Smooth muscle cell of bladder (primary cell): ENCODE measurements at places on chromosomes 6 and 20. TPM values are rescaled to one million over a fixed set of nuclear protein-coding genes. Genes with fewer than 3 reads are reported as not detected.

TREML2 gene
- total RNA-seq = not detected in 2 replicates

RPS6KA2 gene
- total RNA-seq = 61.8 and 109 TPM in 2 replicates

OR12D3 gene
- total RNA-seq = not detected in 2 replicates

OXT gene
- 0.18 and 0.28 TPM in 2 replicates for total RNA-seq

WFDC10B gene
- 0.14 TPM in 1 of 2 replicates, not detected in the other for total RNA-seq

HLA-DOA gene
- under 0.01 TPM in 1 of 2 replicates, not detected in the other for total RNA-seq

ADGRF5 gene
- 0.14 and 1.6 TPM in 2 replicates for total RNA-seq

PTGIS gene
- total RNA-seq = 210 and 605 TPM in 2 replicates

SLC22A2 gene
- total RNA-seq = not detected in 2 replicates

DEF6 gene
- total RNA-seq = 0.83 and 1.3 TPM in 2 replicates
